ENCODE measurements at places on chromosomes 6 and 20. TPM values are rescaled to one million over a fixed set of nuclear protein-coding genes. Genes with fewer than 3 reads are reported as not detected.

EMILIN3 gene
- total RNA-seq: not detected

- DNase-seq: no peak
Observed at GRCh38 chr6:166558156-166559005, 28.1 kb downstream of the RAMACL start.

LCA5 gene
- 12.1 TPM for total RNA-seq

GRCh38 chr6:38933426-38933825 lies 115.2 kb upstream of the GLP1R start:
- peak; percentile 8 for DNase-seq

DNA sequence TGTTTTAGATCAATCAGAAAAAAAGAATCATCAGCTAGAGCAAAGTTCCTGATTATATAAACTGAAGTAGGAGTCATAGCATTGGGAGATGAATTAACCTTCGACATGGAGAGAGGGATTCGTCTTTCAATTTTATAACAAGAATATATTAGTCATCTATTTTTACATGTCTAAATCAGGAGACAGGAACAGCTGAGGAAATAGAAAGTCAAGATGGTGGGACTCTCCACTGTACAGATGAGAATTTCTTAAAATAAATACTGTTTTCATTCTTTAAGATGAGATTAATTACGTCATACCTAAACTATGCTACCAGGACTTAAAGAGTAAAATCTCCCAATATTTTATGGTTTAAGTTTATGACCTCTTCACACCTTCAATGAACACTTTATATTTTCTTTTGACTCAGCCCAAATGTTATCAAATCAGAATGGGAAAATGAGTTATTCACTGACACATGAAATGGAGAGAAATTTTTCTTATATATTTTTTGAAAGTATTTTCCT lies 1137.7 kb downstream of the EPHA7 start:
- DNase-seq: no peak

COX4I2 gene
- not detected for total RNA-seq

GRCh38 chr20:59463541-59463940 lies 140.8 kb upstream of the PHACTR3 start:
- DNase-seq: no peak

GRCh38 chr20:31823360-31824124 lies 4.4 kb downstream of the MYLK2 start:
- no peak for DNase-seq

DNA sequence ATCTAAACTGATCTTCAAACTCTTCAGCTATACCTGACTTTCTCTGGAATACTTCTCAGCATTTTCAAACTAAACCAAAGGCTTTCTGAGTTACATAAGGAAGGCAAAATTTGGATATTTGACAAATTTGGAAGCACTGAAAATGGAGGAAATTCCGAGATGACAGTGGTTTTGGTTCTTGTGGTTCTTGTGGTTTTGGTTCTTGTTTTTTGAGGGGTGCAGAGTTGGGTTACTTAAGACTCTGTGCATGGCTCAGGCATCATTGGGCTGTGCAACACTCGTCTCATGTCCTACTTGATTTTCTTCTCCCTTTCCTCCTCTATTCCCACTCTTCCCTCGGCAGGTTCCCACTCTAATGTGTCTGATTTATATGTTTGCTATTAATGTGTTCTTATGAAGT lies 78.0 kb downstream of the SLC22A3 start:
- DNase-seq: peak; percentile 34

KIAA0408 gene
- total RNA-seq: 12.8 TPM

- no peak for DNase-seq
Observed at GRCh38 chr20:44160133-44160532, 26.9 kb downstream of the JPH2 start.

DNA sequence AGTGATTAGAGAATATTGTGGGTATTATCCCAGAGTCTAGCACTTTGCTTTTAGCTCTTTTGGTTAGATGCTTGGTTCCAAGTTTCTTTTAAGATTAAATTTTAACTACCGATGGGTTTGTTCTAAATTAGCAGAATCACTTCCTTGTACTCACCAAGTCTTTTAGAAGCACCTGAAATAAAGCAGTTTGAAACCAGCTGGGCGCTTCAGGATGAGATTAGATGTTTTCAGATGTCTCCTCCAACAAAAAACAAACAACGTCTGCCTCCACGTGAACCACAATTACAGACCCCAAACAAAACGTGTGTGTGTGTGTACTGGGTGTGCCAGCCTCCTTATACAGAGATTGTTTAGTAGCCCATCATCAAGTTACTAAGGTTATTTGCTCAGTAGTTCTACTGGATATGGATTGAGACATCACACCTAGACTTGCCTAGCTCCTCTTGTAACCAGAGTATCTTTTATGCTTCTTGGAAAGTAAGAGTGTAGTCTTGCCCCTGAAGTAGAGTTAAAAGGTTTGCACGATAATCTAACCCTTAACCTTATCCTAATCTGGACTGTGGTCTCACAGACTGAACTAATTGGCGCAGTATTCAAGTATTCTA lies 2.3 kb downstream of the DSTN start:
- no peak for DNase-seq

DNA sequence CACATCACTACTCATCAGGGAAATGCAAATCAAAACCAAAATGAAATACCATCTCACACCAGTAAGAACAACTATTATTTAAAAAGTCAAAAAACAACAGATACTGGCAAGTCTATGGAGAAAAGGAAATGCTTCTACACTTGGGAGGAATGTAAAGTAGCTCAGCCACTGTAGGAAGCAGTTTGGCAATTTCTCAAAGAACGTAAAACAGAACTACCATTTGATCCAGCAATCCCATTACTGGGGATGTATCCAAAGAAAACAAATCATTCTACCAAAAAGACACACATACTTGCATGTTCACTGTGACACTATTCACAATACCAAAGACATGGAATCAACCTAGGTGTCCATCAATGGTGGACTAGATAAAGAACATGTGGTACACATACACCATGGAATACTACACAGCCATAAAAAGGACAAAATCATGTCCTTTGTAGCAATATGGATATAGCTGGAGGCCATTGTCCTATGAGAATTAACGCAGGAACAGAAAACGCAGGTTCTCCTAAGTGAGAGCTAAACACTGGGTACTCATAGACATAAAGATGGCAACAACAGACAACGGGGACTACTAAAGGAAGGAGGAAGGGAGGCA lies 260.4 kb downstream of the RNGTT start:
- no peak for DNase-seq

GUCA1A gene
- not detected for total RNA-seq
